ENCODE measurements at places on chromosomes 2 and 18.

DNA sequence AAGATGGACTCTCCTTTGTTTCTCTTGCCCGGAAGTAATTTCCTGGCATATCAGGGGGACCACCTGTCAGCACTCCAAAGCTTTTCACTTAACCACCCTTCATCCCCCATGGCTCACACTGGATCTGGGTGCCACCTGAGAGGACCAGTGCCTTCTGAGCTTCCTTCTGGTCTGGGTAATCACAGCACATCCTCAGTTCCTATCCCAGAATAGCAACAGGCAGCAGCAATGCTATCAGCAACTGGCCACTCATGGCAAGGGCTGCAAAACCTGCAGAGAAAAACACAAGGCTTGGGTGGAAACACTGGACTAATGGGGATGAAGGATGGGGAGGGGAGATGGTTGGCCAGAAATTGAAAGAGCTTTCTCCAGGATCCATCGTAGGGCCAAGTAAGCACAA is 59.9 kb upstream of the STPG4 start:
- DNase-seq = no peak

DNA sequence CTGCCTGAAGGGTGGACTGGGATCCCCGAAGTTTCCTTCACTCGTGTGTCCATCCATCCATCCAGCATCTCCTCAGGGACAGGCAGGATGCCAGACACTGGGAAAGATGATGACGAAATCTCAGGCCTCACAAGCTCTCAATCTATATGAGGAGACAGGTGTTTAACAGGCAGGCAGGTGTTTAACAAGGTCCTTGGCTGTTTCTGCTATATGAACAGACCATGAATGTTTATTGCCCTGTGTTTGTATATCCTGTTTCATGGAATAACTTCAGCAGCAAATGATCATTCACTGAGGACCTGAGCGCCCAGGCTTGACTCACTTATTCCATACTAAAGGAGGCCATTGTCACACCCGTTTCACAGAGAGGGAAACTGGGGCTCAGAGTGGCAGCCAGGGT is 685.8 kb upstream of the HS6ST1 start:
- no peak for DNase-seq

DNA sequence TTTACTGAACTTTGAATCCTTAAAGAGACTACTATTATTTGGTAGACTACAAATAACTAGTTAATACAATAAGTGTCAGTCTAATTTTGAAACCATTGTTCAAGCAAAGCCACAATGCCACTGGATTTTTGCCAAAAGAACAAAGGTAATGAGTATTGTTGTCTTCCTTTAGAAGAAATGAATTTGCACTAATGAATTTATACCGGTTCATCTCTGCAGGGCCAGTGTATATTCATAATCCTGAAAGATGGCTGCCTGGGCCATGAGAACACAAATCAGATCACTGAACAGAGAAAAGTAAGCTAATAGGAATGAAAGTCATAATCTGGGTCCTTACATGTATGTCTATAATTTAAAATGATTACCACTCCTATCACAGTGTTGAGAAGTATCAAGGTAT is 31.2 kb downstream of the GCFC2 start:
- no peak for DNase-seq

GRCh38 chr2:109597283-109597682 is 16.5 kb downstream of the SEPTIN10 start:
- DNase-seq = no peak

GRCh38 chr2:30371028-30371689 is 75.9 kb upstream of the LCLAT1 start:
- DNase-seq = no peak

- no peak for DNase-seq
Measured at GRCh38 chr18:26722565-26722931, 143.0 kb downstream of the AQP4 start.

Measured in T-helper 17 cell (primary cell).